ENCODE measurements at places on chromosomes 13 and 19. TPM values are rescaled to one million over a fixed set of nuclear protein-coding genes. Genes with fewer than 3 reads are reported as not detected.

ZNF563 gene
- total RNA-seq, result 2.2 TPM

PDX1 gene
- total RNA-seq, result not detected

ALG11 gene
- total RNA-seq, result 31.9 TPM

PLPP2 gene
- 0.34 TPM for total RNA-seq

ZNF540 gene
- total RNA-seq, result 0.93 TPM

All from T-helper 1 cell treated with Interleukin-12 subunit alpha and Interleukin-12 subunit beta and Interleukin-4 antibody, amounts not matched to agents 30 ng/mL and 1 ng/mL, for 36 hours (primary cell).